ENCODE measurements at places on chromosomes 11 and 22. TPM values are rescaled to one million over a fixed set of nuclear protein-coding genes. Genes with fewer than 3 reads are reported as not detected.

DNA sequence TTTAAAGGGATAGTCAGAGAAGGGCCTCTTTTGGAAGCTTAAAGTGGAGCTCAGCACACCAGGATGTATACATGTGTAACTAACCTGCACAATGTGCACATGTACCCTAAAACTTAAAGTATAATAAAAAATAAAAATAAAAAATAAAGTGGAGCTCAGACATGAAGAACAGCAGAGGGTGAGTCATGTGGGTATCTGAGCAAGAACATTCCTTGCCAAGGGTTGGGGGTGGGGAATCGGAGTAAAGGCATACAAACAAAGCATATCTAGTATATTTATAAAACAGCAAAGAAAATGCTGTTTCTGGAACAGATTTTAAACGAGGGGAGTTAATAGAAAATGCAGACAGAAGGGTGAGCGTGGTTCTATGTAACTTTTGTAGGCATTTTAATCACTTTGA, 562.6 kb upstream of the ANO3 start:
- DNase-seq, result no peak

The HPX gene
- polyA plus RNA-seq, result 3.0 TPM

- no peak for DNase-seq
These were observed 68.7 kb downstream of the DDX10 start for GRCh38 chr11:108733479-108734116.

- DNase-seq, result no peak
These were observed 30.8 kb downstream of the SBF1 start for GRCh38 chr22:50443801-50444625.

The REXO2 gene
- 52.6 TPM for polyA plus RNA-seq

DNA sequence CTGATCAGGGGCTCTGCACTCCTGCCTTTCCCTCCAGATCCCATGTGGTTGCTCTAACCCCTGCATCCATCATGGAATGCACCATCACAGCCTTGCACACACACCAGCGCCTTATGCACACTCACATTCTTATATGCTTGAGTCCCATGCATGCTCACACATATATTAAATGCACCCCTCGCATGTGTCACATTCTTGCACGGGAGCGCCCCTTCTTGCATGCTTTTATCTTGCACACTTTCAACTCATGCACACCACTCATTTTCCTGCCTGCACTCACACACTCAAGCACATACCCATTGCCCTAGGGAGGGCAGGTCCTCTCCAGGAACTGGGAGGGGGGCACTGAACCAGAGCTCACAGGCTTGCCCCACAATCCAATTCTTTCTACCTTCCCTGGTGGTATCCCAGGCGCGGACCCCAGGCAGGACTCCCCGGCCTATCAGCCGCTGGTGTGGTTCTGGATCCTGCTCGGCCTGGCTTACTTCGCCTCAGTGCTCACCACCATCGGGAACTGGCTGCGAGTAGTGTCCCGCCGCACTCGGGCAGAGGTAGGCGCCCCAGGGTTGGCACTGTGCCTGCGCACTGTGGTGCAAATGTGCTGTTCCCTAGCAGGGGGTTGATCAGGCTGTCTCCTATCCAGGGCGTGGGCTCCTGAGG, 2.3 kb upstream of the CATSPERZ start:
- no peak for DNase-seq

The ARHGAP42 gene
- polyA plus RNA-seq, result 18.2 TPM

DNA sequence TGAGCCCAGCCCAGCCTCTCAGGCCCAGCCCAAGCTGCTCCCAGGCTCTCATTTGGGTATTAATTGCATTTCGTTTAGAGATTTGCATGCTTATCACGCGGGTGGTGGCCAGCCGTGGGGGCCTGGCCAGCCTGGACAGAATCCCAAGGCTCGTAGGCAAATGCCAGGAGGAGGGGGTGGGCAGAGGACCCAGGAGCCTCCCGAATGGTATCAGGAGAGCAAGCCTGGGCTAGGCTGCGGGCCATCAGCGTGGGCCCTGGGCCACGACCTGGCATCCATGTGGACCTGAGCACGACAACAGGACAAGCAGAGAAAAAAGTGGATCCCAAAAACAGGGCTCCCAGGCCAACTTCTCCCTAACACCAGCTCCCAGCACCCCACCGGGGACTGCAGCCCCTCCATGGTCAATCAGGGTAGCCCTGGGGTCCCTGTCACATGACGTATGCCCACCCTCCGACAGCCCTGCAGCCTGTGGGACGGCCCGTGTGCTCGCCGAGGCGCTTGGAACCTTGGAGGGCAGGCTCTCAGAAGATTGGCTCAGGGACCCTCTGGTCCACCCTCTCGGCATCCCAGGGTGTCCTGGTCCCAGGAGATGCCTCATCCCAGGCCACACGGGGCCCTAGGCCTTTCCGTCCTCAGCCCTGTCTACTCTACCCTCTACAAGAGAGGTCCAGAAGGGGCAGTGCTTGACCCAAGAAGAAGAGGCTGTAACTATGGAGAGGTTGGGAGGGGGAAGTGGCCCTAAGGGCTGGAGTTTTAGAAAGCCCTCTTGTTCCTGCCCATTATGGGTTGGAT, 8.8 kb downstream of the ASCL2 start:
- DNase-seq, result no peak

Measured in large intestine (tissue), 12 donors.